ENCODE measurements at places on chromosomes 1 and 21.
A peak's percentile ranks its signal among the peaks of the same experiment; 100 is the strongest.

GRCh38 chr1:94316183-94316582 is 78.8 kb upstream of the ARHGAP29 start:
- DNase-seq: no peak

- DNase-seq: no peak
Measured at GRCh38 chr1:9253004-9253403, 18.4 kb downstream of the H6PD start.

DNA sequence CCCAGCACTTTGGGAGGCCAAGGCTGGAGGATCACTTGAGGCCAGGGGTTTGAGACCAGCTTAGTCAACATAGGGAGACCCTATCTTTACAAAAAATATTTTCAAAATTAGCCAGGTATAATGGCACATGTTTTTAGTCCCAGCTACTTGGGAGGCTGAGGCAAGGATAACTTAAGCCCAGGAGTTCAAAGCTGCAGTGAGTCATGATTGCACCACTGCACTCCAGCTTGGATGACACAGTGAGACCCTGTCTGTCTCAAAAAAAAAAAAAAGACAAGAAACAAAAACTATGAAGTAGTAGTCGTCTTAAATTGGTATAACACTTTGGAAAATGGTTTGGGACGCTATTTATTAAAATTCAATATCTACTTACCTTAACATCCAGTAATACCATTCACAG is 7.7 kb downstream of the AIM2 start:
- no peak for DNase-seq

DNA sequence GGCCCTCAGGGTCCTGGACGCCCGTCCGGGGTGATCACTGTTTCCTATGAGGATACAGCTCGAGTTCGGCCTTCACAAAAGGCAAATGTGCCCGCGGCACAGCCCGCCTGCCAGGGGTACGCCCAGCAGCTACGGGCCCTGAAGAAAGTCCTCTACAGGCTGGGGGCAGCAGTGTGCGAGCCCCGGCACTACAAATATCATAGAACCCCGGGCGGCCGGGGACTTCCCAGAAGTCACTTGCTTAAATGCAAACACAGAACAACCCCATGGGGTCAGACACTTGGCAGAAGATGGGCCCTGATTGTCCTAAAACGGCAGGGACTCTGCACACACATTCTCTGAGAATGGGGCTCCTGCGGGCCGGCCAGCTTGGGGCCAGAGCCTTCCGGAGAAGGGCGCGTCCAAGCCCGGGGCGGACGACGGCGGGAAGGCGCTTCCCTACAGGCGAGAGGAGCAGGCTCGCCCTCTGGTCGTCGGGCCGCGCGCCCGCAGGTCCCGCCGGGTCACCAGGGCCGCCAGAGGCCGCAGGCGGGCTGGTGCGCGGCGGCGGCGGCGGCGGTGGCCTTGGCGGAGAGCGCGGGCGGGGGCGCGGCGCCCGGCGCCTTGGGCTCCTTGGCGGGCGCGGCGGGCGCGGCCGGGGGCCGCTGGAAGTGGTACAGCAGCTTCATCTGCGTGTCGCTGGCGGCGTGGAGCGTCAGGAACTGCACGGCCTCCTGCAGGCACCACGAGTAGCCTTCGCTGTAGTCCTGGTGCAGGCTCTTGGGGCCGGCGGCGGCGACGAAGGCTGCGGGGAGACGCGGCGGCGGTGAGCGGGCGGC is 888 bp downstream of the HES5 start:
- peak; percentile 72 for DNase-seq

- DNase-seq: no peak
Measured at GRCh38 chr1:30810416-30811080, 53.0 kb upstream of the LAPTM5 start.

- DNase-seq: no peak
Measured at GRCh38 chr1:86233403-86233802, 76.8 kb upstream of the COL24A1 start.

- no peak for DNase-seq
Measured at GRCh38 chr1:15100880-15101760, 52.4 kb upstream of the TMEM51 start.

- no peak for DNase-seq
Measured at GRCh38 chr1:235018161-235018560, 110.5 kb downstream of the TOMM20 start.

GRCh38 chr1:173014160-173014559 is 36.6 kb downstream of the TNFSF18 start:
- DNase-seq: no peak

DNA sequence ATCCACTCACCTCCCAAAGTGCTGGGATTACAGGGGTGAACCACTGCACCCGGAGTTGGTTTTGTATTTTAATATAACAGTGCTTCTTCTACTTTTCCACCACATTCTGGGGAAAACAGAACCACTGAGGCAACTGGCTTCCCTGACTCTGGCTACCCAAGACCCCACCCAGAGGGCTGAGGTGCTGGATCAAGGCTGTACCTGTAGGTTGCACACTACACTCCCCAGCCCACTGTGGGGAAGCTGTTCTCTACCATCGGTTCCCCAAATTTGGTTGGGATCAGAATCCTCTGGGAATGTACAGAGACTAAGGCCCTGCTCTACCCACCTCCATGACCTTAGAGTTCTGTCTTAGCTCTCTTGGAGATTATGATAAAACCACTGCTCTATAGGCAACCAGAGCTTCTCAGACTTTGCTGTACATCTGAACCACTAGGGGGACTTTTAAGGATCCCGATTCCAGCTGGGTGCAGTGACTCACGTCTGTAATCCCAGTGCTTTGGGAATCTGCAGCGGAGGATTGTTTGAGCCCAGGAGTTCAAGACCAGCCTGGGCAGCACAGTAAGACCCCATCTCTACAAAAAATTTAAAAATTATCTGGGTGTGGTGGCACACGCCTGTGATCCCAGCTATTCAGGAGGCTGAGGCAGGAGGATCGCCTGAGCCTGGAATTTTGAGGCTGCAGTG is 51.6 kb downstream of the GNG4 start:
- DNase-seq: no peak

DNA sequence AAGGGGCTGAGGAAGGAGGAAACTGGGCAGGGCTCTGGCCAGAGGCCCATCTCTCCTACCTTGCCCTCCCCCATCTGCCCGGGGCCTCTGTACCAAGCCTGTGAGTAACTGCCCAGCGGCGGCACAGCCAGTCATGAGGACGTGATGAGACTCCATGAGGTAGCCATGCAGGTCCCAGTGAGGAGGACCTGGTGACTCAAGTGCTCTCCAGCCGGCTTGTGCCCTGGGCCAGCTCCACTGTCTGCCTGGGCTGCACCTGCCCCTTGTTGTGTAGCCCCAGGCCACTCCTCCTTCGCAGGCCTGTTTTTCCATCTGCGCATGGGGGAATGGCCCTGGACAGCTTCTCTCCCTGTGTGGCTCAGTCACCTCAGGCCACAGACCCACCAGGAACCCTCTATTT is 42.0 kb upstream of the PADI1 start:
- DNase-seq: no peak

DNA sequence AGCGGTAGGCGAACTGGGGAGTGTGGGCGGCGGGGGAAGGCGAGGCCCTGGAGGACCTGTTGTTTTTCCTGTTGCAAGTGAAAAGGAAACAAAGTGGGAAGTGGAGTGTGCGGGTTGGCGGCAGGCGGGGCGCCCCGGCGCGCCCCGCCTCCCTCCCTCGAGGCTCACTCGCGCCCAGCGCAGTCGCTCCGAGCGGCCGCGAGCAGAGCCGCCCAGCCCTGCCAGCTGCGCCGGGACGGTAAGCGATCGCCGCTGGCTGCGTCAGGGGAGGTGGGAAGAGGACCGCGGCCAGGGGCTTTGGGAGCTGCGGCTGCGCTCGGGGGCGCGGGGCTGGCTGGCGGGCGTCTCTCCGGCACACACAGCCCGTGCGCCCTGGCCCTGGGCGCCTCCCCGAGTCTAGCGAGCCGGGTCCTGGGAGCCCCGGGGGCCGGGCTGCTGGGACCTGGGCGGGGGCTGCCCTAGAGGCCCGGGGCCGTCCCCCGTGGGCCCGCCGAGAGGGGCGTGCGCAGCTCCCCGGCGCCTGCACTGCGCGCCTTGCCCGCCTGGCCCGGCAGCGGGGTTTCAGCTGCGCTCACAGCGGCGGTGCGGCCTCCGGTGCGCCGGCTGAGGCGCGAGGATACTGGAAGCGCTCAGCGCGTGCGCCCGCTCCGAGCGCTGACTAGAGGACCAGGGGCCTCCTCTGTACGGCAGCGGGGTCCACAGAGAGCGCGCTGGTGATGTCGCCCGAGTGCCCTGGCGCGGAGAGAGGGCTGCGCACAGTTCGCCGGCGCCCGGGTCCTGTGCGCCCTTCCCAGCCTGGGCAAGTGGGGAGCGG is at the start of gene PIK3CD:
Gene PIK3CD (plus strand): TSS at position 167 of the 814 bp plus-strand sequence. CDS start 58,725 bp downstream, outside the sequence.
- DNase-seq: no peak

GRCh38 chr1:235643837-235644692 is 5.5 kb downstream of the GNG4 start:
- no peak for DNase-seq

DNA sequence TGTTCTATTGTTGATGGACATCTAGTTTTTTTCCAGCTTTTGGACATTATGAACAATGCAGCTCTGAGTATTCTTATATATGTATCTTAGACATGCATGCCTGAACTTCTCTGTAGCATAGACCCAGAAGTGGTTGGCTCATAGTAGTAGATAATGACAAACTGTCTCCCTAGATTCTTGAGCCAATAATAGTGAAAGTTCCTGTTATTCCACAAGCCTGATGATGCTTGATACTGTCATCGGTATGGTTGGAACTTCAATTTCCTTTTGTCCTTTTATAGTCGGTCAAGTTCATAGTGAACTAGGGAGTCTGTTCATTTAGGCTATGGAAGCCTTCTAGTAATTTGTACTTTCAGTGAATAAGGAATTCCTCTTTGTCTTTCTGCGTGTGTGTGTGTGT is 56.8 kb downstream of the MTR start:
- DNase-seq: no peak

DNA sequence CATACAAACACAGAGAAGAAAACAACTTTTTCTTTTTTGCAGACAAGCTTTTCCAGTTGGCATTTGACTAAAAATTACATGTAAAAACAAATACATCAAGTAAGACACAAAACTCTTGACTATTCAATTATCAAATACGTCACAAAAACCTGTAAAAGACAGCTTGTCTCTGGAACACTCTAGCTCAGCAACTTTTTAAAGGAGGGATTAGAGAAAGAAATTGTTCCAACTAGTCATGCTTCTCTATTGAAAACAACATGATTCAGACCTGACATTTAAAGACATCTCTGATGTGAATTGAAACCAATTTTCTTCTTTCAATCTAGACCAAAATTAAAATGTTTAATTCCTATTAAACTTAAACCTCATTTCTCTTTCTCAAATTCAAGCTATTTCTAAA is 30.3 kb downstream of the SMYD3 start:
- DNase-seq: no peak

- DNase-seq: no peak
Measured at GRCh38 chr1:66119148-66119547, 326.5 kb downstream of the PDE4B start.

- DNase-seq: no peak
Measured at GRCh38 chr1:209425959-209426358, 157.6 kb upstream of the CAMK1G start.

Data from erythroblast (primary cell).